ENCODE measurements at places on chromosomes 5 and 9.

- DNase-seq, result peak; percentile 50
Measured at GRCh38 chr9:130824079-130824478, 11.0 kb upstream of the ABL1 start.

GRCh38 chr9:111961009-111961408, 64.4 kb downstream of the UGCG start:
- peak; percentile 72 for DNase-seq

DNA sequence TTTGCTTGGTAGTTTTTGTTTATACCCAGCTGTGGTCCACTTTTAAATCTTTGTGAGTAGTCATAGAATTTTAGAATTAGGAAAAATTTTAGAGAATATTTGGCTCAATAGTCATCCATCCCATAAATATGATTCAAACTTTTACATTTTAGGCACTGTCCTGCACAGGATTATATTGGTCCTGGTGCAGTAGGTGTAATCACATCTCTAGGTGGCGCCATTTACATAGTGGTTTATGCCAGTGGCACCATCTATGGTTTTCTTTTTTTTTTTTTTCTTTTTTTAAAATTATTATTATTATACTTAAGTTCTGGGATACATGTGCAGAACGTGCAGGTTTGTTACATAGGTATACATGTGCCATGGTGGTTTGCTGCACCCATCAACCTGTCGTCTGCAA, 260.7 kb upstream of the KCNN2 start:
- no peak for DNase-seq

DNA sequence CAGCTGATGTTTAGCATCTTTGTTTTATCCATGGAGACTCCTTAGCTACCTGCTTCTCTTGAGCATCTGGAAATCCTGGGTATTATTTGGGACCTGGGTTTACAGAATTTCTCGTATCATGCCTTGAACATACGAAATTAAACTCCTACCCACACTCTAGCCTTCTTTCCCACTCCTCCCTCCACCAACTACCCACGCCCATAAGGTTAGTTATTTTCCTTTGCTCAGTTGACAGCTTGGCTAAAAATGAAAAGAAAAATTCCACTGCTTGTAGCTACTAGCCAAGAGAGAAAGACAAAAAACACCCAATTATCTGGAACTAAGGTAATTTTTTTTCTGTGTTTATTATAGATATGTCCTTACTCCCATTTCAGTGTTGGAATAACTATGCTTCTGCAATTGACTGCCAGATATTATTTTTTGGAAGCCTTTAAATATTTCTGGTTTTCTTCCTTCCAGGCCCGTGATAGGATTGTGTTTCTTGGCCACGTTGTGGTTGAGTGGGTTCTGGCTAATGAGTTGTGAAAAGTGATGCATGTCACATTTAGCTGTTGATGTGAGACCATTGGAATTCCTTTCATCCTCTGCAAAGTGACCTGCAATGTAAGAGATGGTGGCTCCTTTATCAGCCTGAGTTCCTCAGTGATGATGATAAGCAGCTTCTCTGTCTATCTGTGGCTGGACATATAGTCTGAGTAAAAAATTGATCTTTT, 308.1 kb downstream of the LRRC70 start:
- DNase-seq, result no peak

- DNase-seq, result peak; percentile 58
Measured at GRCh38 chr5:32014096-32014745, 159.9 kb downstream of the GOLPH3 start.

DNA sequence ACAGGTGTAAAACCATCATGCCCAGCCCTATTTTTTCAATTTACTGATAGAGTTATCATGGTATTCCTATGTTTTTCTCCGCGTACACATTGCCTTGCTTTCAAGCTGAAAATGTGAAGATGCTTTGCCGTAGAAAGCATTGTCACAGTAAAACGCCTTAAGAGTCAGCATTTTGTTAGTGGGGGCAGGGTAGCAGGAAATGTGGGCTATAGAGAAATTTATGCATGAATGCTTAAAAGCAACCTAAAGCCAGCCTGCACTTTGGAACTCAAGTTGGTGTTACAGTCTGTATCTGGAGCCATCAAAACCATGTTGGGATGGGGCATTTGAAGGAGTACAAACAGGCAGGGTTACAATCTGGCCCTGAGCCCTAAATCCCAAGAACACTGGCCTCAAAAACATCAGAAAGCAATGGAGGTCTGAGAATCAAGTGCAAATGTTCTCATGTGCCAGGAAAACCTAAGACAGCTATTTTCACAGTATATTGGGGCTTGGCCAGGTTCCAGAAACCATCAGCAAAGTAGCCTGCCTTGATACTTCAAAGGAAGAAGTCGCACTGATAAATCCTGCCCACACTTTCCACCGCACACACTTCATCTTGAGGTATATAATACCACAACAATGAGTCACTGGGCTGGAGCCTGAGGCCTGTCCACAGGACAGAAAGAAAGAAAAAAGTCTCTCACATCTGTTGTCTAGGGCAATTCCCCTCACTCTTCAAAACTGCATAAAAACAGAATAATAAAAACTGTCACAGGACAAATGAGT, 313.8 kb downstream of the ENC1 start:
- peak; percentile 9 for DNase-seq

DNA sequence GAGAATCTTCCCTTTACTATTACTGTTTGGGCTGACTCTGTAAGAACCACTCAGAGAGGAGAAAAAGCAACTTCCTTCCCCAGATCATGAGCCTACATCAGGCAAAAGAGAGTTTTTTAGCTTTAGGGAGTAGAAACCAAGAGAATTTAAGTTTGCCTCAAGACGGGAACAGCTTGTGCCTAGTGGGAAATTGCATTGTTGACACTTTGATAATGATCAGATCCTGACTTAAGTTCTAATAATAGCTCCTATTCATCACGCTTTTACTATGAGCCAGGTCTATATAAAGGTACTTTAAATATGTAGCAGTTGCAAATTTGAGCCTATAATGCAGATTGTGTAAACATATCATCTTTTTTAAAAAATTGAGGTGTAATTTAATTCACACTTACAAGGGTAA, 298.2 kb downstream of the MAN2A1 start:
- DNase-seq, result no peak

DNA sequence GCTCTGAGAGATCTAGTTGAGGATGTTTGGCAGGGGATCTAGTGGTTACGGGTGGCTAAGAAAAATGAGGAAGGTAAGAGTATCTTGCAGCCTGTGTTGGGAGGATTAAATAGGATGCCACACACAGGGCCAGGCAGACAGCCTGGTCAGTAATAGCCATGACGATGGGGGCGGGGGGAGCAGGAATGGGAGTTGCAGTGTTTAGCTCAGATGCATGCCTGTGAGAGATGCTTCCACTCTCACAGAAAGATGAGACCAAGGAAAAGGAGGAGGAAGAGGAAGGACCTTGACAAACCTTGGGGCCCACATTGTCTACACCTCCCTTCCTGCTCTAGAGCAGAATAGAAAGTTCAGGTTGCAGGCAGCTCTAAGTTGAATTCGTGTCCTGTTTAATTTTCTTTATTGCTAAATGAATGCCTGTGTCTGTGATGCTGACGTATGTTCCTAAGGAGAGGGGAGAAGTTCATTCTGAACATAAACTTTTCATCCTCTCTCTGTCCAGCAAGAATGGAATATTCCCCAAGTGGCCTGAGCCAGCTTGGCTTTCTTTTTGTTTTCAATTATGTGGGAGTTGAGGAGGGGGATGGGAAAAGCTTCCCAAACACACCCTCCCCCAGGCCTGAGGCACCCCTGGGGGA, 28.7 kb downstream of the TGFBI start:
- no peak for DNase-seq

GRCh38 chr9:93456022-93456421, 2.6 kb upstream of the FAM120AOS start:
- DNase-seq, result no peak
